Breast epithelium (tissue), 4 donors: ENCODE measurements at places on chromosomes 11 and 22. TPM values are rescaled to one million over a fixed set of nuclear protein-coding genes. Genes with fewer than 3 reads are reported as not detected.

The RFPL2 gene
- not detected for total RNA-seq

The APOL1 gene
- 22.2 TPM for total RNA-seq

The INPP5J gene
- total RNA-seq: not detected

The OR51L1 gene
- total RNA-seq: not detected

The NUMA1 gene
- 283 TPM for total RNA-seq

The IFITM10 gene
- total RNA-seq: 0.33 TPM

The RFPL3 gene
- not detected for total RNA-seq

The KCNA4 gene
- total RNA-seq: under 0.01 TPM

The PDGFD gene
- total RNA-seq: 21.8 TPM

DNA sequence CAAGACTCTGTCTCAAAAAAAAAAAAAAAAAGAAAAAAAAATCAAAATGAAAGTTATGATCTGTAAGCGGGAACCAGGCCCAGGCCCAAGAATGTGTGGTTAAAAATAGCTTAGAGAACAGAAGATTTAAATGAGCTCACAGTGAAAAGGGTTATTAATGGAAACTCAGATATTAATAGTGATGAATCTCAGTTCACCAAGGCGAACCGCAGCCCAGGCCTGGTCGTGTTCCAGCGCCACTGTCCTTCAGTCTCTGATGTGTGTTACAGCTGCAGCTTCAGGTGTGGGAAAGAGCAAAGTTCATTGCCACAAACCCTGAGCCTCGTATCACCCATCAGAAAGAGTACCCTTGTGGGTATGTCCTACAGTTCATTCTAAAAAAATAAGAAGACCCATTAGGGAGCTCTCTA is 107.1 kb downstream of the GAB2 start:
- no peaks in the 10 kb centered on the region for H3K27me3 ChIP-seq
- H3K36me3 ChIP-seq: no peaks in the 10 kb centered on the region
- DNase-seq: no peak
- no peak overlapping the region for H3K4me3 ChIP-seq

- no peak for DNase-seq
- no peak overlapping the region for H3K27ac ChIP-seq
- no peaks in the 10 kb centered on the region for H3K36me3 ChIP-seq
- H3K4me3 ChIP-seq: no peak overlapping the region
Observed at GRCh38 chr11:7437696-7438095, 47.6 kb upstream of the OLFML1 start.

DNA sequence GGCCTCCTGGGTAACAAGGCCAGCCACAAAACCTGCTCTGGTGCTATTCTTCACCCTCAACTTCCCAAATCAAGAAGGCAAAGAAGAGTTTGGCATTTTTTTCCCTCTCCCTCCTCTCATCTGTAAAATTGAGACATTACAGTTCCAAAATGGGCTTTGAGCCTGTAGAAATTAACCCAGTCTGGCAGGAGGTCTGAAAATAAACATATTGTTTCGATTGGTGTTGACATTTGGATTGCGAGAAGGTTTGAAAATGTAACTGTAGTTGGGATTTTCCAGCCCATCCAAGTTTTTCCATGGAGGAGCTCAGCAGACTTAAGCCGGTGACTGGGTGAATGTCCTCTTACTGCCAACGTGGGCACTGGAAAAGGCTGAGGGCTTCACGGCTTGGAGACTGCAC is 35.0 kb upstream of the ALX4 start:
- no peak overlapping the region for H3K27ac ChIP-seq
- no peak for DNase-seq
- H3K4me3 ChIP-seq: no peak overlapping the region
- no peaks in the 10 kb centered on the region for H3K27me3 ChIP-seq
- no peaks in the 10 kb centered on the region for H3K36me3 ChIP-seq

DNA sequence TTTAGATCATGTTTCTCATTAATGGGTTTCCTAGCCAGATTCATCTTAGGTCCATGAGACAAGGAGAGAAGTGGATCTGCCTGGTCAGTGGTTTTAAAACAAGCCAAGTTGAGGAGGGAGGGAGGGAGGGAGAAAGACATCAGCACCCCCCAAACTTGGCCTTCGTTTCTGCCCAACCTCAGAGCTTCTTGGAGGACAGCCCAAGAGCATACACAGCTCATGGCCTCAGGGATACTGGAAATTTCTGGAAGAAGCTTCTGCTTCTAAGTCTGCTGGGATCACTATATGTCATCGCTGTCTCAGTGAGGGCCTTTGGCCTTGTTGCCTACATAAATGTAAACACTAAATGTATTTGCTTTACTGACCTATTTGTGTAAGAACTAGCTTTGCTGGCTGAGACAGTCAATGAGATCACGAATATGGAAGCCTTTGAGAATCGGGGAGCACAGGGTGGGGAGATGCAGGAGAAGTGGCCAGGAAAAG is 375.1 kb downstream of the BUD13 start:
- H3K27ac ChIP-seq: no peak overlapping the region
- H3K4me3 ChIP-seq: no peak overlapping the region
- DNase-seq: no peak
- no peaks in the 10 kb centered on the region for H3K27me3 ChIP-seq
- no peaks in the 10 kb centered on the region for H3K36me3 ChIP-seq

GRCh38 chr11:119478711-119479285 is 55.8 kb upstream of the THY1 start:
- H3K4me1 ChIP-seq: peaks cover 4% of the 10 kb centered on the region
- no peak overlapping the region for H3K27ac ChIP-seq
- H3K36me3 ChIP-seq: no peaks in the 10 kb centered on the region
- no peak overlapping the region for H3K4me3 ChIP-seq

GRCh38 chr22:22037740-22038139 is 55.2 kb upstream of the TOP3B start:
- H3K4me1 ChIP-seq: no peaks in the 10 kb centered on the region
- no peak for DNase-seq
- peaks cover 8% of the 10 kb centered on the region for H3K36me3 ChIP-seq

DNA sequence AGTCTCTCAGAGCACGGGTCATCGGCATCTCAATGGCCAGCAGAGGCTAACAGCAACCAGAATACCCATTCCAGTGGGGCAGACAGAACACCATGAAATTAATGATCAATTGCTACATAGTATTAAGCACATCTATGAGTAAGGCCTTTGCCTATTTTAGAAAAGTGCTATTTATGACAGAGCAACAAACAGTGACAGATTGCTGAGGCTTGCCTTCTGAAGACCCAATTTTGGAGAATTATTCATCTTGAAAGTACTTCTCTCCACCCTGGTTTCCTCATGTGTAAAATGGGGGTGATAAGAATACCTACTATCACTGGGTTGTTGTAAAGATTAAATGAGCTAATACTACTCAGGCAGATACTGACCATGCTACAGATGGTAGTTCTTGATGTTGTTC is 232.7 kb downstream of the TENM4 start:
- H3K4me1 ChIP-seq: no peaks in the 10 kb centered on the region
- no peak overlapping the region for H3K27ac ChIP-seq
- no peak overlapping the region for H3K4me3 ChIP-seq
- DNase-seq: no peak

- H3K4me3 ChIP-seq: no peak overlapping the region
- H3K36me3 ChIP-seq: no peaks in the 10 kb centered on the region
- H3K27me3 ChIP-seq: no peaks in the 10 kb centered on the region
- DNase-seq: no peak
Observed at GRCh38 chr11:25483915-25484635, 847.9 kb upstream of the ANO3 start.

- H3K4me1 ChIP-seq: no peaks in the 10 kb centered on the region
- H3K27me3 ChIP-seq: peaks cover 3% of the 10 kb centered on the region
- no peaks in the 10 kb centered on the region for H3K36me3 ChIP-seq
- DNase-seq: no peak
- no peak overlapping the region for H3K4me3 ChIP-seq
Observed at GRCh38 chr11:82703796-82704195, 29.9 kb downstream of the FAM181B start.

GRCh38 chr11:74023276-74023675 is 14.4 kb upstream of the UCP3 start:
- H3K27me3 ChIP-seq: no peaks in the 10 kb centered on the region
- H3K4me3 ChIP-seq: no peak overlapping the region

GRCh38 chr11:72807021-72807693 is 7.1 kb upstream of the ATG16L2 start:
- DNase-seq: no peak
- H3K4me3 ChIP-seq: no peak overlapping the region
- no peak overlapping the region for H3K27ac ChIP-seq
- H3K27me3 ChIP-seq: no peaks in the 10 kb centered on the region
- H3K36me3 ChIP-seq: no peaks in the 10 kb centered on the region
- H3K4me1 ChIP-seq: no peaks in the 10 kb centered on the region

DNA sequence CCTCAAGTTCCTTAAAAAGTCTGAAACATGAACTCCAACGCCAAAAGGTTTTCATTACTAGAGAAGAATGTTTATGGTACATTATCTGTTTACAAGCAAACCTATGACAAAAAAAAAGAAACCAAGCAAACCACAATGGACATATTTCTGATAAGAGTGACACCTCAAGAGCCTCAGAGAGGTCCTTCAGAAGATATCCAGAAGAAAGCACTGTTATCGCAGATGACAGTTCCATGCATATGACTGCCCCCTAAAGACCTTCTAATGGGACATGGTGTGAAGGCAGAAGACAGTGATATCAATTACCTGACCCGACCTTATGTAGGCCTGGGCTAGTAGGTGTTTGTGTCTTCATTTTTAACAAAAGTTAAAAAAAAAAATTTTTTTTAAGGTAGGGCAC is 3.1 kb downstream of the HDHD5 start:
- H3K4me3 ChIP-seq: no peak overlapping the region
- no peaks in the 10 kb centered on the region for H3K4me1 ChIP-seq
- no peak for DNase-seq
- no peaks in the 10 kb centered on the region for H3K36me3 ChIP-seq

- H3K36me3 ChIP-seq: no peaks in the 10 kb centered on the region
- DNase-seq: no peak
- H3K27me3 ChIP-seq: no peaks in the 10 kb centered on the region
- no peak overlapping the region for H3K4me3 ChIP-seq
- H3K27ac ChIP-seq: no peak overlapping the region
Observed at GRCh38 chr11:102251423-102251822, 65.9 kb upstream of the BIRC3 start.

GRCh38 chr11:5476186-5476819 is 12.2 kb upstream of the OR52D1 start:
- no peaks in the 10 kb centered on the region for H3K36me3 ChIP-seq
- no peak overlapping the region for H3K27ac ChIP-seq
- no peaks in the 10 kb centered on the region for H3K27me3 ChIP-seq
- H3K4me3 ChIP-seq: no peak overlapping the region

- no peaks in the 10 kb centered on the region for H3K27me3 ChIP-seq
- H3K4me3 ChIP-seq: no peak overlapping the region
- no peaks in the 10 kb centered on the region for H3K36me3 ChIP-seq
- peaks cover 38% of the 10 kb centered on the region for H3K4me1 ChIP-seq
- DNase-seq: no peak
- H3K27ac ChIP-seq: no peak overlapping the region
Observed at GRCh38 chr11:114192841-114193389, 103.3 kb upstream of the NNMT start.

DNA sequence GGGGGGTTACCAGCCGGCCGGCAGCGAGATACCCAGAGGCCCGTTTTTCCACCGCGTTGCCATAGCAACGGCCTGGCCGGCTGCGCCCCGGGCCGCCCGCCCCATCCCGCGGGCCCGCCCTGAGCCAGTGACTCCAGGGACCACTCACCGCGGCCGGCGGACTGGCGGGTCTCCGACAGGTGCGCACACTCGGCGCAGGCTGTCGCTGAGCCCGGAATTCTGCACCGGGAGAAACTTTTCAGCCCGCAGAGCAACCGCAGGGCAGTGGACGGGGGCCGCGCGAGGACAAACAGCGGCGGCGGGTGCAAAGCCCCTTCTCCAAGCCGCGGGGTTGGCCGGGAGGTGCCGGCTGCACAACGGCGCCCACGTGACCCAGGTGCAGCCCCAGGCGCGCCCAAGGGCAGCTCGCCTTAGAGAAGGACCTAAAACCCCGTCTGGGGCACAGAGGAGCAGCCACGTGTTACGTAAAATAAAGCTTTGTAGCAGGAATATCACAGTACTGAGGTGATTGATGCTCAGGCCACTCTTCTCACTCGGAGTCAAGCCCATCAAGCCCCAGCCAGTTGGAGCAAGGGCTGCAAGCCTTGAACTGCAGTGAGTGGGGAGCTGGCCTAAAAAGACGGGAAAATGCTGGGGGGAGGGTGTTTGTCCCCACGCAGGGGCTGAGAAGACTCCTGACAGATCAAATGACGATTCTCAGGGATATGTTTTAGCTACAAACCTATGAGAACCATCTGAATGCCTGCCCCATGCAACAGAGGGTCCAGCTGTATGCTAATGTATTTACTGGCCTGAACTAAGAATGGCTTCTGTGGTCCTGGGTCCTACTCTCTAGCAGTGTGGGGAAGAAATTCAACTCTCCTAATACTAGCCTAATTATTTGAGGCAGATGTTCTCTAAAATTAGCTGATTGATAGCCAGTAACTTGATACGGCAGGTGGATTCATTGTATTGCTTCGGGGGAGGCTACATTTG is at the start of gene STK33:
STK33 (minus strand) TSS at position 294 of the 975 bp plus-strand sequence. CDS start 119,323 bp downstream, outside the sequence.
- no peak for DNase-seq
- no peak within 1 kb of the TSS for H3K27ac ChIP-seq
- H3K27me3 ChIP-seq: peaks cover 18% of the 10 kb centered on the region
- H3K4me1 ChIP-seq: no peaks in the 10 kb centered on the region

DNA sequence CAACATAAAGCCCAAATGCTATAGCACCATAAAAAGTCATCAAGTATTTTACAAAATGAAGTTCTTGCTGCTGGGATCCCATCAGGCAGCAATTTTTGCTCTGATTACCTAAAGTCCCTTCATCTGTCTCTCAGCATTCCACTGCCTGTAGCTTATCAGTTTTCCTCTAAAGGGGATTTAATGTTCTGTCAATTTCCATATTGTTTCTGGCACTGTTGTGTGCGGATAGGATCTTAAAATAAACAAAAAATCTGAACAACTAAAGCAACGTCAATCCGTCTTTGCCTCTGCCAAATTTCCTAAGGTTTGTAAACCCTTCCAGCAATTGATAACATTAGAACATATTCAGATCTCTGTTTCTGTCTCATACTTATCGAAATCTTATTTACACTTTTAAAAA is 1126.3 kb upstream of the RAG2 start:
- H3K27me3 ChIP-seq: no peaks in the 10 kb centered on the region
- H3K27ac ChIP-seq: no peak overlapping the region
- no peak for DNase-seq
- H3K4me3 ChIP-seq: no peak overlapping the region
- no peaks in the 10 kb centered on the region for H3K36me3 ChIP-seq

DNA sequence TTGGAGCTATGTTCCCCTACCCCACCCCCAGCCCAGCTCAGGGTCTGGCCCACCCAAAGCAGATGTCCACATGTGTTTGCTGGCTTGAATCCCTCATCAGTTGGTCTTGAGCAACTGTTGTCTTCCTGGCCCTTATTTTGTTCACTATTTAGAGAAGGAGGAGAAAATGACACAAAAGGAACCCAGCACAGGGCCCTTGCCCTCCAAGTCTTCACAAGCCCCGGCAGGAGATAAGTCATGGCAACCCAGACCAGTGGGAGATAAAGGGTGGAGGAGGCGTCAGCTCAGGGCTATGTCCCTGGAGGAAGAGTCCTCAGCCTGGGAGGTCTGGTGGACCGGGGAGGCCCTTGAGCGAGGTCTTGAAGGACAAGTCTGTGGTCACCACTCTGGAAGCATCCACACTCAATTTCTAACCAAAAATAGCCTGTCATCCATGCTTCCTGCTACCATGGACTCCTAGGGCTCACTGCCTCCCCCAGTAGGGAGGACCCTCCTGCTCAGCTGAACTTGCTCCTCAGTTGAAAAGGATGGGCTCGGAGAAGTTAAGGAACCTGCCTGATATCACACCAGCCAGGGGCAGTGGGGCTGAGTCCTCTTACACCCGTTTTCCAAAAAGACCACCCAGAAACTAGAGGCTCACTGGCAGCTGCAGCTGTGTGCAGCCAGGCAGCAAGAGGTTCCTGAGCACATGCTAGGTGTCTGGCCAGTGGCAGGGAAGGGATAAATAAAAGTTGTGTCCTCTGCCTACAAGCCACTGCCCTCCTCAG is 1.8 kb upstream of the RAB3IL1 start:
- peak overlapping the region; percentile 59 for H3K27ac ChIP-seq
- peak; percentile 23 for DNase-seq
